ENCODE measurements at places on chromosomes 1 and 21.
A peak's percentile ranks its signal among the peaks of the same experiment; 100 is the strongest.

- no peak for DNase-seq
Measured at GRCh38 chr1:22540337-22540736, 23.0 kb upstream of the EPHA8 start.

DNA sequence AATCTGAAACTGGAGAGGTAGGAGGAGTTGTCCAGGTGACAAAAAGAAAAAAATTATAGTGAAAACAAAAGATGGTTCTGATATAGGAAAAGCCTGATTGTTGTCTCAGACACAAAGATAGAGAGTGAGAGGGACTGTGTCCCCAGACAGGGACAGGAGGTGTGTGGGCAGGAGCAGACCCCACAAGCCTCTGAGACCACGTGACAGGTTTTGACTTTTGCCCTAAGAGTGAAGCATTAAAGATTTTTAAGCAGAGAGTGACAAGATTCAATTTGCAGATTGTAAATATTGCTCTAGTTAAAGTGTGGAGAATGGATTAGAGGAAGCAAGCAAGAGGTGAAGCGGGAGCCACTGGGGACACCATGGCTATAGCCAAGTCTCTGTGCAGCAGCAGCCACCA, 10.4 kb downstream of the PRR9 start:
- DNase-seq = no peak

GRCh38 chr1:156931211-156931952, 10.9 kb downstream of the LRRC71 start:
- peak; percentile 35 for DNase-seq

DNA sequence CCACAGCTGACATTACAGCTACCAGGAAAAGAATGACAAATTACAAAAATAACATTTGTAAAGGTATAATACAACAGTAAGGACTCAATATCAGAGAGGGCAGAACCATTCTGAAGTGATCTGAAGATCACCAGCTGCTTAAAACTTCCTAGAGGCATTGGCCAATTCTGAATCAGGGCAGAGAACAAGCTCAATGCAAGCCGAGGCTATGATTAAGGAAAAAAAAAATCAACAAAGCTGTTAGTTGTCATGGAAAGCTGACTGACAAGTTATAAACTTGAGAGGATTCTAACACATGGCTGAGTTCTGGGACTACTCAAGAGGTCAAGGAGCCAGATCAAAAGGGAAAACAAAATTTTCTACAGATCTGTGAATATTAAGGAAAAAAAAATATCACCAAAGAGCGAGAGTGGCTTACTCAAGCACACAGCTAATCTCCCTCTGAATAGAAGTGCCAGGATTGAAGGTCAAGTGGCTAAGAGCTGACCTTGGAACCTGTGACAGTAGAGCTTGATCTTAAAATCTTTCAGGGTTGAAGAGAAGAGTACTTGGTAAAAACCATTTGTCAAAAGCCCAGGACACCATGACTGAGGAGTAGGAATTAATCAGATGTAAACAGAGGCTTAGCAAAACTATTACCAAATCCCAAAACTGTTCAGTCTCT, 383.4 kb downstream of the USP25 start:
- no peak for DNase-seq

GRCh38 chr1:198167436-198167934, 10.7 kb downstream of the NEK7 start:
- peak; percentile 42 for DNase-seq

GRCh38 chr1:16286122-16286521, 49.1 kb upstream of the CPLANE2 start:
- no peak for DNase-seq

- DNase-seq = peak; percentile 54
Measured at GRCh38 chr1:54359393-54360162, 46.6 kb downstream of the SSBP3 start.

DNA sequence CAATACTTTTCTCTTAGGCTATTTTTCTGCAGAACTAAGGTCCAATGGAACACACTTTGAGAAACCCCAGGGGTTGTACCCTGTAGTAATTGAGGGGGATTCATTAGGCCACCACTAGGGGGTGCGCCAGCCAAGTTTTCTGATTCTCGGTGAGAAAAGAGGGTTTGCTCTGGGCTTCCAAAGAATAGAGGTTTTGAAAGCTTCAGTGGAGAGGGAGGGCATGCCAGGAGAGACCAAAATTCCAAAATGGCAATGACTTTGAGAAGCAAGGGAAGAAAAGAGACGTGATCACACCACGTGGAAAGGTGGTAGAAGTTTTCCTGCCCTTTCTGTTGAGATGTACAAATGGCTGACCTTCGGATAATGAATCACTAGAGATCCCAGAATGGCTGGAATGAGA, 323.3 kb downstream of the RPS6KC1 start:
- DNase-seq = peak; percentile 82

DNA sequence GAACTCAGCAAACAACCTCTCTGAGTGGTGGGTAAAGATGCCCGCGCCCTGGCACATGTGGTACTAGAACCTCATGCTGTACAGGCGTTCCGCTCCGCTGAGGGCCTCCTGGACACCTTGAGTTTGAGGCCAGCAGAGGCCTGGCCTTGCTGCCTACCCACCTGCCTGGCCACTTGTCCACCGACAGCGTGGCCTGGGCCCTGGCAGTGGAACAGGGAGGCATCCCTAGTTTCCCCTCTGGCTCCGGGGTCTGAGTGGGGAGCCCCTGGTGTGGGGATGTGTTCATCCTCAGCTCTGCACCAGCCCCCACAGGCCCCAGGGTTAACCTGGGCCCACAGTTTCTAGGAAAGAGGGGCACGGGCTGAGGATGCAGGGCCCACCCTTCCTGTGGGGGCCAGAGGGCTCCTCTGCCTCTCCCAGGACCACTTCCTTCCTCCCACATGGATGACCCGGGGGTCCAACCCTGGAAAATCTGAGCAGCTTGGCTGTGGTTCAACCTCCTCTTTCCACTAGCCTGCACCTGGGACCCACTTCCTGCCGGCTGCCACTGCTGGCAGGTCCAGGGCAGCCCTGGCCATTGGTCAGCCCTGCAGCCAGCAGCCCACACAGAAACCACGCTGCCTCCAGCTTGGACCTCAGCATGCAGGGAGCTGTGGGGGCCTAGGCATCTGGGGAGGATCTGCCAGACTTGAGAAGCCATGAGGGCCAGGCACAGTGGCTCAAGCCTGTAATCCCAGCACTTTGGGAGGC, 53.3 kb upstream of the COL18A1 start:
- no peak for DNase-seq

All from activated CD4-positive, alpha-beta T cell treated with anti-CD3 and anti-CD28 coated beads for 36 hours (primary cell).